Stimulated activated effector memory CD8-positive, alpha-beta T cell treated with anti-CD3 and anti-CD28 coated beads, Interleukin-12 subunit alpha, Interleukin-12 subunit beta, amount 100 ng/mL, for 72 hours (primary cell): ENCODE measurements at places on chromosomes 7 and 10.

- no peak for DNase-seq
Measured at GRCh38 chr10:114634609-114634979, 23.5 kb downstream of the ABLIM1 start.

DNA sequence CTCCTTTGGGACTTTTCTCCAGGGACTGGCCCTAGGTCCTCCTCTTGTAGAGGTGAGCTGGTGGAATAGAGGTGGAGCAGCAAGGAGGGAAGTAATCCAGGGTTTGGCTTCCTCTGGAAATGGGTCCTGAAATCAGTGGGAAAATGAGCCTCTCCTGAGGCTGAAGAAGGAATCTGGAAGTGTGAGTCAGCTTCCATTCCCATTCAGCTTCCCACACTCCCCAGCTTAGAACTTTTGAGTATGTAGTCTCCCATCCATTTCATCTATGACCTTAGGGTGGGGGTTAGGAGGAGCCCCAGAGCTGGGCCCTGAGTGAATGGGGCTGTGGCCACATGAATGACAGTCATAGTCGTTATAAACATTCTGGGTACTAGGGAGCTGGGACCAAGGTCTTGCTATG lies 17.7 kb downstream of the LDB1 start:
- no peak for DNase-seq

DNA sequence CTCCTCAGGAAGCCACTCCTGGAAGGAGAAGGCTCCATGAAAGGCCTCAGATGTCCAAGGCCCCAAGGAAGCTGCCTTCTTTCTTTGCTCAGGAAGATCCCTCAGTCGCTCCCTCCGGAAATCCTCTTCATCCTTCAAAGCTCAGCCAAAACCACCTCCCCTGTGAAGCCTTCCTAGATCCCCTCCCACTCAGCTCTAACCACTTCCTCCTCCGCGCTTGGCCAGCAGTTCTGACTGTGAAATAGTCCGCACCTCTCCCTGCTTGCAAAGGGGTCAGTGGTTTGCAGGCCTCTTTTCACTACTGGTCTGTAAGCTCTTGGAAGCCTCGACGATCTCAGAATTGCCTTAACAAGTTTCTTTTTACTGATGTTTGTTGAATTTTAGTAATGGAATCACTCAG lies 23.9 kb downstream of the PYROXD2 start:
- no peak for DNase-seq

- DNase-seq = no peak
Measured at GRCh38 chr10:8158193-8159071, 103.9 kb downstream of the GATA3 start.

- no peak for DNase-seq
Measured at GRCh38 chr7:9719303-9719702, 1254.4 kb upstream of the PHF14 start.

DNA sequence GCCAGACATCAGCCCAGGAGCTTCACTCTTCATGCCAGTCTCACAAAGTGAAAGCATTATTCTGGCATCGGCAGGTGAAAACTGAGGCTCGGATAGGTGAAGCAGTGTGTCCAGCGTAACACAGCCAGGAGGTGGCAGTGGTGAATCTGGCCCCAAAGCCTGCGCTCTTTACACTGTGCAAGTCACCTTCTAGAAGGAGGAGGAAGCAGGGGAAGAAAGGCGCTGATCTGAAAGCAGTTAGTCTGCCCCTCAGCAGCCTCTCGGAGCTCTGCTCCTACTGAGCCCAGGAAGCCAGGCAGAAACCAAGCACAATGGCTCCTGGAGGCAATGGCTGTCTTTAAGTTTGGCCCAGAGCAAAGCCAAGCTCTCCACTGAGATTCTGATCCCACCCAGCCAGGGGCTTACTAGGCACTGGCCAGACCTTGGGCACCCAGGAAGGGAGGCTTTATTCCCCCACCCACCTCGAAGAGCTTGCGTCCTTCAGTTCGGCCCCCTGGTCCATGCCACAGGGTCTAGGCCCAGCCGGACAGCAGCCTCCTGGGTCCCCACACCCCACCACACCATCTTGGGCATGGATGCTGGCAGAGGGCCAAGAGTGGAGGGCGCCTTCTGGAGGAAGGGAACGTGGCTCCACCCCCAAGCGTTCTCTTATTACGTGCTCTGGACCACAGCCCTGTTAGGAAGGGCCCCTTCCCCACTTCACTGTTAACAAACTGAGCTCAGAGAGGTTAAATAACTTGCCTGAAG lies 104.5 kb downstream of the GRID1 start:
- DNase-seq = no peak

DNA sequence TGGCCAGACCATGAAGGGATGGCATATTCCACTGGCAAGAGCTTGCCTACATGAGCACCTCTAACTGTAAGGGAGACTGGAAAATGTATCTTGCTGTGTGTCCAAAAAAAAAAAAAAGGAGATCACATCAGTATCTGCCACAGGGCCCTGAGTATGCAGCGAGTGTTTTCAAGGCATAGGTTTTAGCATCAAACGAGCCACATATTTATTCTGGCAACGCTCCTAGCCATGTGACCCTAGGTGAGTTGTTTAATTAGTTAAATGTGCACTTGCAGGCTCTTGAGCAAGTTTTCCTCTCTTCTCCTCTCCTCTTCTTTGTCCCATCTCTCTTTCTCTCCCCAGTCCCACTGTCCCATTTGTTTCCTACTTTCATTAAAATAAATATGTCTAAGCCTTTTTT lies 428.7 kb upstream of the AKR1E2 start:
- DNase-seq = no peak

- DNase-seq = no peak
Measured at GRCh38 chr10:130040817-130041330, 69.8 kb downstream of the C10orf143 start.
